CD4-positive, alpha-beta T cell treated with Interleukin-12 subunit alpha and Interleukin-12 subunit beta, for 1 hour (primary cell): ENCODE measurements at places on chromosomes 6 and 20.

- no peak for DNase-seq
Measured at GRCh38 chr6:128632131-128632530, 111.7 kb upstream of the PTPRK start.

DNA sequence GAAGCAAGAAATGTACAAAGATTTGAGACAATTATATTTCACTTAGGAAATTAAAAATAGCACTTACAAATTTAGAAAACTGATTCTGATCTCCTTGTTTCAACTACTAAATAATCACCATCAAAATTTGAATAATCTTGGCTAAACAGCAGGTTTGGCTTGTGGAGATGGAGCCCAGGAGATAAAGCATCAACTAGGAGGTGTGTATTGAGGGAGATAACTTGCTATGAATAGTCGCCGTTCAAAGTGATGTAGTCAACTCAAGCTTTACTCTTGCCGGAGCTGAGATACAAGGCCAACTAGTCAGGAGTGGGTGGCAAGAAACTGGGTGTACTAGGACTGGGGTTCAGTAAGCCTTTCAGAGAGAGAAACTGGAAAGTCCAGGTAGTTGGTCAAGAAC, 117.7 kb downstream of the TRMT11 start:
- DNase-seq: no peak

GRCh38 chr6:135990439-135990838, 138.9 kb downstream of the PDE7B start:
- no peak for DNase-seq

DNA sequence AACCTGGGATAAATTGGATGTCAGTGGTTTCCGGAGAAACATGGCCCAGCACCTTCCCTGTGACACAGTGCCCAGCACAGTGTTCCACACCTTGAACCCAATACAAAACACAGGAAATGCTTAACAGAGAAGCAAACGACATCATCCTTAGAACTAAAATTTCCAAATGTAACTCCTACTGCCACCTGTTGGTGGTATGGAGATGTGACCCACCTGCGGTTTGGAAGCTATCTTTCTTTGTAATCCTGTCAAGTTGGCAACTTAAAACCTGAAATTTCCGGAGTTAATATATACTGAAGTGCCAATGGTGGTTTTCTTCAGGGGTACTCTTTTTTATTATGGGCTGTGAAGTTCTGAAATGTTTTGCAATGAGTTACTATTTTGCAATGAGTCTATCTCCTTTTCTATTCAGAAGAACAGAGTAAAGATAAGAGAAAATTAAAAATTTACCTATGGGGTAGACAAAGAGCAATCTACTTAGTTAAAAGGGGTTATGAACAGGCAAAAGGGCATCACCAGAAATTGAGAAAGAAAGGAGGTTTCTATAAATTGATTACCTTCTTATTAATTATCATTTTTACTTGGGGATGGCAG, 658.8 kb downstream of the PTPRT start:
- peak; percentile 3 for DNase-seq

- no peak for DNase-seq
Measured at GRCh38 chr6:138430361-138431145, 26.5 kb downstream of the HEBP2 start.

GRCh38 chr20:44264287-44264686, 17.2 kb downstream of the GDAP1L1 start:
- no peak for DNase-seq

DNA sequence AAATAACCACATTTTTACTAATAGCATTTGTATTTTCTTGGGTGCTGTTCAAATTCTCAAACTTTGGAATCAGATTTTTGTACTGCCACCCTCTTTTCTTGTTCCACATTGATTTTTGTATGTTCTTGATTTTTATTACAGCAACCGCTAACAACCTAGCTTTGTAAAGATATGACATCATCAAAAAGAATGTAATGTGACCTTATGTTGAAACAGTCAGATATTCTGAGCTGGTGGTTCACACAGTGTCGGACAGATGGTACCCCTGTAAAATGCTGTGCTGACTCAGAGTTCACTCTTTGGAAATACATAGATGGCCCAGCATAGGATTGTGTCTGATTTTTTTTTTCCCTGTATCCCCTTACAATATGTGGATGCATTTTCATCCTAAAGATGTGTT, 118.9 kb downstream of the QKI start:
- no peak for DNase-seq

GRCh38 chr6:154594496-154595198, 84.2 kb upstream of the CNKSR3 start:
- no peak for DNase-seq

DNA sequence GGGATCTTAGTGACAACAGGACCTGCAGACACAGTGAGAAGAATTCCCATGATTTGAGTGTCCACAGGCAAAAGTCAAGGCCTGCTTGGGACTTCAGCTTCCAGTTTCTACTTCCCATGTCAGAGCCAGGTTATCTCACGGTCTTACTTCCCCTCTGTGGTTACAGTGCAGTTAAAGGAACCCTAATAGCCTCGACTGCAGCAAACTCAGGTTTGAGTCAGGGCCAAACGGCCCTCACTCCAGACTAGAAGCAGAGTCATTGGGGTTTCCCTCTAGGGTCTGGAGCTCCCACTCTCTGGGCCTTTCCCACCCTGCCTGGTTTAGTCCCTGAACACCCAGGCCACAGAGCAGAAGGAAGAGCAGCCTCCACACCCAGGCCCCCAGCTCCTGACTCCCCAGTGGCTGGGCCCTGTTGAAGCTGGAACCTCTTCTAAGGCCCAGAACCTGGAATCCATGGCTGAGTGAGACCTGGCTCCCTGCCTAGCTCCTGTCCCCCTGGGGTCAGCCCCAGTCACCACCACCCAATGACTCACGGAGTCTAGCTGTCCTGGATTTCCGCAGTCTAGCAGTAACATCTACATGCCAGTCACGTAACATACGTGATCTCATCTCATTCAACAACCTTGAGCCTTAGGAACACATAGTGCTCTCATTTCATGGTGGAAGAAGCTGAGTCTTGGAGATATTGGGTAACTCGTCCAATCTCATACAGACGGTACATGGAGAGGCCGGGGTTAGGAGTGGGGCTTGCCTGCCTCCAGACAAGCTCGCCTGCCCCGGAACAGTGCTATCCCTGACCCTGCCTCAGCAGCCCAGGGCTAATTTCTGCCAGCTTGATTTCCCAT, 9.2 kb upstream of the GHRH start:
- DNase-seq: peak; percentile 21

DNA sequence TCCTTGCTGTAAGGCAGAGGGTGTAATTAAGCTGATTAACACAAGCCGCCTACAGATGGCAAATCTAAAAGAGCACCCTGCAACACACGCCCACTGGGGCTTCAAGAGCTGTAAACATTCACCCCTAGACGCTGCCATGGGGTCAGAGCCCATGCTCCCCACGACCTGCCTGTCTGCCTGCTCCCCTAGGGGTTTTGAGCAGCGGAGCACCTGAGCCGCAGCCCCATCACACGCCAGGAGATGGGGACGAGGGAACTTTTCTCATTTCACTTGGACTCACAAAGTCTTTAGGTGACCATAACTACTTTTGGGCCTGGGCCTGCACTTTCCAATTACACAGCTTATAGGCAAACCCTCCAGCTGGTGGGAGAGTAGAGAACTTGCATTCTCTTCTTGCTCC, 99.0 kb upstream of the SOX4 start:
- no peak for DNase-seq

GRCh38 chr20:1310071-1310470, 18.9 kb downstream of the SDCBP2 start:
- DNase-seq: no peak

GRCh38 chr6:143356101-143356880, 94.2 kb downstream of the ADAT2 start:
- no peak for DNase-seq

GRCh38 chr6:16929809-16930208, 168.5 kb upstream of the ATXN1 start:
- DNase-seq: no peak

GRCh38 chr6:99589290-99589672, 17.4 kb upstream of the PRDM13 start:
- no peak for DNase-seq

DNA sequence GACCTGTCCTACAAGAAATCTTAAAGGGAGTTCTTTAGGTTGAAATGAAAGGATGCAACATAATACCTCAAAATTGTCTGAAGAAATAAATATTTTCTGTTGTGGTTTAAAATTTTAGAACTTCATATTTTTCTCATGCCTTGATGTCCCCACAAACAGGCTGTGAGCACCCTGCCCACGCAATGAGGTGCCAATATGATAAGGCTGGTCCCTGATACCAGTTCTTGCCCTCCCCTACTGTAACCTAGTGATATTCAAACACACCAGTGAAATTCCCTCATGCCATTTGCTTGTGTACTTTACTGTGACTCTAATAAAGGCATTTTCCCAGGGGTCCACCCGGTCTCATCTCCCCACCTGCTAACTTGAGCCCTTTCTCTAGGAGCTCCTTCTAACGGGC, 67.3 kb upstream of the SIRPG start:
- no peak for DNase-seq
